ENCODE measurements at places on chromosomes 4 and X. TPM values are rescaled to one million over a fixed set of nuclear protein-coding genes. Genes with fewer than 3 reads are reported as not detected.

Gene MEPE
- total RNA-seq, result not detected

Gene REPS2
- 0.39 TPM for total RNA-seq

Gene DUSP9
- not detected for total RNA-seq

Gene DCX
- not detected for total RNA-seq

- peak within 1 kb of the TSS; percentile 62 for H3K27ac ChIP-seq
- H3K36me3 ChIP-seq, result no peaks in the 10 kb centered on the region
- peaks cover 19% of the 10 kb centered on the region for H3K4me1 ChIP-seq
- H3K27me3 ChIP-seq, result peaks cover 39% of the 10 kb centered on the region
- H3K4me3 ChIP-seq, result peak within 1 kb of the TSS; percentile 90
Measured at GRCh38 chrX:107775734-107776511, at the start of gene TSC22D3. Gene TSC22D3 (minus strand): TSS chrX:107775787. CDS start chrX:107775419, 368 bp downstream.

DNA sequence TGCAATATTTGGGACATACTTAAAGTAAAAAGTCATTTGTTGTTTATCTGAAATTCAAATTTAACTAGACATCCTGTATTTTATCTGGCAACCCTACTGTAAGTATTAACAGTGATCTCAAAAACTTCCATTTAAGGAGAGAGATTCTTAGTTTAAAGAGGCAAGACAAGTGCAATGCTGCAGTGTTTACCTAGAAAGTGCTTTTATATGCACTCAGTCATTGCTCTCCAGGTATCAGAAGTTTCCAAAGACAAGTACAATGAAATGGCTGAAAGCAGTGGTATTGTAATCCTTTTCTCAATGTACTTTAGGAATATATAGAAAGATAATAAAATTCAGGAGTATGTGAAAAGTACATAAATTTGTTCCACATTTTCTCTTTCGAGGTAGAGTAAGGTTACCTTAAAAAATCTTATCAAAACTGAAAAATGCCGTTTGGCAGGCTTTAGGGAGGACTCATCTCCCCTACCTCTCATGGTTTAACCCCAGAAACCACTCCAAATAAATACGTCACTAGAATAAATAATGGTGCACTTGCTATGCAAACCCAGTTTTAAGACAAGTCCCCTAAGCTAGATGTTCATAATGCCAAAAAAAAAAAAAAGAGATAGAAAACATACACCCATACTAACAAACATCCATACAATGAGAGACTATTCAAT is 45.7 kb downstream of the ELF2 start:
- H3K4me1 ChIP-seq, result no peaks in the 10 kb centered on the region
- no peaks in the 10 kb centered on the region for H3K27me3 ChIP-seq
- no peak overlapping the region for H3K4me3 ChIP-seq
- no peak overlapping the region for H3K27ac ChIP-seq
- no peaks in the 10 kb centered on the region for H3K36me3 ChIP-seq
- DNase-seq, result no peak

GRCh38 chrX:115017455-115017854 is at the start of gene IL13RA2:
Gene IL13RA2 (minus strand): TSS chrX:115017616. CDS start chrX:115017269, 347 bp downstream.
- DNase-seq, result no peak
- no peak within 1 kb of the TSS for H3K4me3 ChIP-seq
- H3K36me3 ChIP-seq, result no peaks in the 10 kb centered on the region
- H3K27ac ChIP-seq, result no peak within 1 kb of the TSS

DNA sequence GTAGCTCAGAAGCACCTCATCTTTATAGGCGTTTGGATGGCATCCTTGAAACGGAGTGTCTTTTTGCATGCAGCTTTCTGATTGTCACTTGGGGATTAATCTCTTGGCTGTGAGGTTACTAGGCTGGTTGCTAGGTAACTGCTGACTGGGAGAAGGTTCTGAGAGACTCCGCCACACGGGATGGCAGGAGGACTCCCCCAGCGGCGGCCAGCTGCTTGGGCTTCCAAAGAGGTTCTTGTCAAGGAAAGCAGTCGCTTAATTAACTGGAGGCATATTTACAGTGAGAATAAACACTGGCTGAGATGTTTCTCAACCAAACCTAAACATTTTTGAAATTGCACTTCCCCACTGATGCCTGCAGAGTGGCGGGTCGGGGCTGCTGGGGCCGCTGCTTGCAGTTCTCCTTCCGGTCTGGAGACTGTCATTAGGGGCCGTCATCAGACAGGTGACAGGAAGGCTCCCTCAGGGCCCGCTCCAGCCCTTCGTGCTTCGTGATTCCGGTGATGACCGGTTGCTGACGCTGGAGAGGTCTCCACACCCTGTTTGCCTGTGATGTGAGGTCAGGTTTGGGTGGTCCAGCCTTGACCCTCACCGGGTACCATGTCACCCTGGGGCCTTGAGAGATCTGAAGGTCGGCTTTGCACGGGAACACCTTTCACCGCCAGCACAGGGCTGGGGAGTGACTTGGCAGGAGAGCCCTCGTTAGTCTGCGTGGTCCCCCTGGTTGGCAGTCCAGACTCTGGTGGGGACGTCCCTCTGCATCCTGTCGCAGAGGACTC is 9.1 kb downstream of the NSG1 start:
- no peaks in the 10 kb centered on the region for H3K4me1 ChIP-seq
- H3K27me3 ChIP-seq, result no peaks in the 10 kb centered on the region
- no peak for DNase-seq
- H3K4me3 ChIP-seq, result no peak overlapping the region
- no peak overlapping the region for H3K27ac ChIP-seq

DNA sequence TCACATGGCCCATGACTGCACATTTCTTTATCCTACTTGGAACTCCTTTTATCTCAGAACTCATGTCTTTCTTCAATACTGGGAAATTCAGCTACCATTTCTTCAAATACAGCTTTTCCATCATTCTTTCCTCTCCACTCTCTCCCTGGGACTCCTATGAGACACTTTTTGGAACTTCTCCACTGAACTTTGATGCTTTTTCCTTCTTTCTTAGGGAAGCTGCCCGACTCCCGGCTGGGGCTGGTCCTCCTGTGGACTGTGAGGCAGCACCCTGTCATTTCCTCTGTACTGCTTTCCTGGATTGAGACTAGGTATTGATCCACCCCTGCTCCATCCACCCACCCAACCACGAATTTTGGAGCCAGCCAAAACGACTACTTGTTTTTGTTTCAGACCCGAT is 40.0 kb downstream of the ZFYVE28 start:
- peaks cover 4% of the 10 kb centered on the region for H3K36me3 ChIP-seq
- H3K4me1 ChIP-seq, result peaks cover 11% of the 10 kb centered on the region
- H3K27ac ChIP-seq, result no peak overlapping the region
- H3K4me3 ChIP-seq, result no peak overlapping the region
- no peak for DNase-seq

DNA sequence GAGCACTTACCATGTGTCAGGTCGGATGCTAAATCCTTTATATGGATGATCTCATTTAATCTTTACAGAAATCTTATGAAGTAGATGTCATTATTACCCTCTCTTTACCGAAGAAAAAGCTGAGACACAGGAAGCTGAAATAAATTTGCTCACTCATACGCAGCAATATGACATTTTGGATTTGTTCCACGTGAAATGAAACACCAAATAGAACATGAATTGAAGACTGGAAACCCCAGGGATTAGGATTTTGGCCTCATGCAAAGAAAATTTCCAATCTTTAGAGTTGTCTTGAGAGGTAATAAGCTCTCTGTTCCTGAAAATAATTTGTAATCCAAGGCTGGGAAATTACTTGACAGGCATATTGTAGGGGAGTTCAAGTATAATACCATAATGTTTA is 354.4 kb upstream of the CLNK start:
- H3K27me3 ChIP-seq, result no peaks in the 10 kb centered on the region
- no peak overlapping the region for H3K4me3 ChIP-seq
- H3K4me1 ChIP-seq, result no peaks in the 10 kb centered on the region
- no peaks in the 10 kb centered on the region for H3K36me3 ChIP-seq
- H3K27ac ChIP-seq, result no peak overlapping the region

- DNase-seq, result no peak
- H3K4me1 ChIP-seq, result peaks cover 29% of the 10 kb centered on the region
- peaks cover 14% of the 10 kb centered on the region for H3K36me3 ChIP-seq
- no peak overlapping the region for H3K4me3 ChIP-seq
- H3K27me3 ChIP-seq, result no peaks in the 10 kb centered on the region
Measured at GRCh38 chr4:112311516-112311915, 14.3 kb downstream of the ALPK1 start.

DNA sequence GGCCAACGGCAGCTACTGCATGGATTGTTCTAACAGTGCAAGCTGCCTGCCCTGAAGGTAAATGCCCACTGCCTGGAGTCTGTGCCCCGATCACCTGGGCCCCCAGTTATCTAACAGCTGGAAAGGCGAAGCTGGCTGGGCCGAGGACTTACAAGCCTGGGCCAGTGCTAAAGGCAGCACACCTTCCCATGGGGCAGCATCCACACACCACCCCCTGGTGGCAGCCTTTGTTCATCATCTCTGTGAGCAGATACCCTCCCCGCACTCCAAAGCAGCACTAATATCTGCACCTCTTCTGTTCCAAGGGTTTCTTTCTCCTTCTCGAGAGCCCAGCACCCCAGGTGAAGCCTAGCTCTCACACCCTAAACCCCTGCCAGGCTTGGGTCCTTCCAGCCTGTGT is 7.6 kb downstream of the SLC2A9 start:
- H3K36me3 ChIP-seq, result no peaks in the 10 kb centered on the region
- no peaks in the 10 kb centered on the region for H3K27me3 ChIP-seq
- peak; percentile 70 for DNase-seq
- no peak overlapping the region for H3K27ac ChIP-seq

DNA sequence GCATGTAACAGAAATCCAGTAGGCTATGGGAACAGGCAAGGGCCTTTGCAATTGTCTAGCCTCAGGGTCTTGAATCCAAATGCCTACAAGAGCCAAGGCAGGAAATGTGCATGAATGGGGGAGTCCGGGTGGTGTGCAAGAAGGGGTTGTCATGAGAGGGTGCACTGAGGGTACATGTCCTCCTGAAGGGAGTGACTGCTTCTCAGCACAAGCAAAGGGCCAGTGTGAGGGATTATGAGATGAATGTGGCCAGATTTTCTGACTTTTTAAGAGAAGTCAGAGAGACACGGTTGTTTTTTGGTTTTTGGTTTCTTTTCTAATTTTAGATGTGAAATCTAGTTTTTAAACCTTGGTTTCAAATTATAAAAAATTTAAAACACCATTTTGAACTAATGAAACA is 76.5 kb upstream of the LSM6 start:
- peaks cover 21% of the 10 kb centered on the region for H3K27me3 ChIP-seq
- peaks cover 2% of the 10 kb centered on the region for H3K36me3 ChIP-seq
- peaks cover 18% of the 10 kb centered on the region for H3K4me1 ChIP-seq
- DNase-seq, result no peak

DNA sequence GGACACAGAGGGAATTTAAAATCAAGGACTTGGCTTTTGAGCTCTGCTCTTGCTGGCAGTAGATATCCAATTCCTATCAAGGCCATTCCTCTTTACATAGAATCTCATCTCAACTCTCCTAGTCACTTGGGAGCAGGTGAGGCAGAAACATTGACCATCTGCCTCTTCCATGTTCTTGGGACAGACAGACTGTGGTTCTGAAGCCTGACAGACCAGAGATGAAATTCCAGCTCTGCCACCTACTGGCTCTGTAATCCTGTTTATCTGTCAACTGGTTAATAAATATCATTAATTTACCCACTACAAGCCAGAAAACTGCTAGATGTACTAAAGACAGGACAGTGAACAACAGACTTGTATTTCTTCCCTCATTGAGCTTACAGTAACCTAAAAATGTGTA is 300.8 kb downstream of the ADGRL3 start:
- H3K36me3 ChIP-seq, result no peaks in the 10 kb centered on the region
- no peaks in the 10 kb centered on the region for H3K27me3 ChIP-seq
- no peak overlapping the region for H3K27ac ChIP-seq
- H3K4me1 ChIP-seq, result no peaks in the 10 kb centered on the region
- DNase-seq, result no peak
- H3K4me3 ChIP-seq, result no peak overlapping the region

DNA sequence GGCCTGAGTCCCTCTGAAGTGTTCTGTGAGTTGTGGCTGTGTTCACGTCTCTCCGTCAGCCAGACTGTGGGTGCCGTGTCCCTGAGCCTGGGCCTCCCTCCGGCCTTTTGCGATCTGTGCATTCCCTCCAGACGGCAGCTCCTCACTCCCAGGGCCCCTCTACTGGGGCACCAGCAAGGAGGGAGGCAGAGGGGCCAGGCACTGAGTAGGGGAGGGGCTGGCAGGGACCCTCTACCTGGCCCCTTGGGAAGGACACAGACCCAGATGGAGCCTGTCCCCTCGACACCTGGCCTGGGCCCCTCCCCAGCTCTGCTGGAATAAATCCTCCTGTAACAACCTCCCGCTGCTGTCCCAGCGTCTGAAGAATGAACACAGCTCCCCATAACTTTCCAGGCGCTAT is 110.0 kb upstream of the NKX1-1 start:
- DNase-seq, result no peak
- H3K27ac ChIP-seq, result no peak overlapping the region
- no peaks in the 10 kb centered on the region for H3K4me1 ChIP-seq
- H3K27me3 ChIP-seq, result peaks cover 6% of the 10 kb centered on the region

GRCh38 chr4:25489253-25489797 is 112.3 kb downstream of the ANAPC4 start:
- no peak for DNase-seq
- peaks cover 4% of the 10 kb centered on the region for H3K36me3 ChIP-seq
- H3K27ac ChIP-seq, result no peak overlapping the region
- H3K4me3 ChIP-seq, result no peak overlapping the region

- no peaks in the 10 kb centered on the region for H3K4me1 ChIP-seq
- H3K36me3 ChIP-seq, result no peaks in the 10 kb centered on the region
- no peak within 1 kb of the TSS for H3K27ac ChIP-seq
- H3K27me3 ChIP-seq, result peaks cover 63% of the 10 kb centered on the region
- no peak within 1 kb of the TSS for H3K4me3 ChIP-seq
- no peak for DNase-seq
Measured at GRCh38 chrX:100643956-100644860, at the start of gene SRPX2. Gene SRPX2 (plus strand): TSS chrX:100644199. CDS start chrX:100646323, 2,124 bp downstream.

DNA sequence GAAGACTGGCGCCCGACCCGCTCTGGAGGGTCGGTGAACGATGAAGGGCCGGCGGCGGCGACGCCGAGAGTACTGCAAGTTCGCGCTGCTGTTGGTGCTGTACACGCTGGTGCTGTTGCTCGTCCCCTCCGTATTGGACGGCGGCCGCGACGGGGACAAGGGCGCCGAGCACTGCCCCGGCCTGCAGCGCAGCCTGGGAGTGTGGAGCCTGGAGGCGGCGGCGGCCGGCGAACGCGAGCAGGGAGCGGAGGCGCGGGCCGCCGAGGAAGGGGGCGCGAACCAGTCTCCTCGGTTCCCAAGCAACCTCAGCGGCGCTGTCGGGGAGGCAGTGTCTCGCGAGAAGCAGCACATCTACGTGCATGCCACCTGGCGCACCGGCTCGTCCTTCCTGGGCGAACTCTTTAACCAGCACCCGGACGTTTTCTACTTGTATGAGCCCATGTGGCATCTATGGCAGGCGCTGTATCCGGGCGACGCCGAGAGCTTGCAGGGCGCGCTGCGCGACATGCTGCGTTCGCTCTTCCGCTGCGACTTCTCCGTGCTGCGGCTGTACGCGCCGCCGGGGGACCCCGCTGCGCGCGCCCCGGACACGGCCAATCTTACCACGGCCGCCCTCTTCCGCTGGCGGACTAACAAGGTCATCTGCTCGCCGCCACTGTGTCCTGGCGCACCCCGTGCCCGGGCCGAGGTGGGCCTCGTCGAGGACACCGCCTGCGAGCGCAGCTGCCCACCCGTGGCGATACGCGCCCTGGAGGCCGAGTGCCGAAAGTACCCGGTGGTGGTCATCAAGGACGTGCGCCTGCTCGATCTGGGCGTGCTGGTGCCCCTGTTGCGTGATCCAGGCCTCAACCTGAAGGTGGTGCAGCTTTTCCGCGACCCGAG is 568 bp downstream of the CHST7 start:
- peak overlapping the region; percentile 86 for H3K4me3 ChIP-seq
- H3K4me1 ChIP-seq, result peaks cover 50% of the 10 kb centered on the region

GRCh38 chr4:44425614-44426208 is 22.9 kb downstream of the KCTD8 start:
- no peaks in the 10 kb centered on the region for H3K4me1 ChIP-seq
- H3K36me3 ChIP-seq, result no peaks in the 10 kb centered on the region
- DNase-seq, result no peak
- no peak overlapping the region for H3K4me3 ChIP-seq

All from activated T-cell treated with anti-CD3 and anti-CD28 coated beads, Interleukin-2, amount 50 U/mL, for 72 hours (primary cell).